Cortex of kidney (tissue), 1 donor: ENCODE measurements at places on chromosomes 2 and 18.

DNA sequence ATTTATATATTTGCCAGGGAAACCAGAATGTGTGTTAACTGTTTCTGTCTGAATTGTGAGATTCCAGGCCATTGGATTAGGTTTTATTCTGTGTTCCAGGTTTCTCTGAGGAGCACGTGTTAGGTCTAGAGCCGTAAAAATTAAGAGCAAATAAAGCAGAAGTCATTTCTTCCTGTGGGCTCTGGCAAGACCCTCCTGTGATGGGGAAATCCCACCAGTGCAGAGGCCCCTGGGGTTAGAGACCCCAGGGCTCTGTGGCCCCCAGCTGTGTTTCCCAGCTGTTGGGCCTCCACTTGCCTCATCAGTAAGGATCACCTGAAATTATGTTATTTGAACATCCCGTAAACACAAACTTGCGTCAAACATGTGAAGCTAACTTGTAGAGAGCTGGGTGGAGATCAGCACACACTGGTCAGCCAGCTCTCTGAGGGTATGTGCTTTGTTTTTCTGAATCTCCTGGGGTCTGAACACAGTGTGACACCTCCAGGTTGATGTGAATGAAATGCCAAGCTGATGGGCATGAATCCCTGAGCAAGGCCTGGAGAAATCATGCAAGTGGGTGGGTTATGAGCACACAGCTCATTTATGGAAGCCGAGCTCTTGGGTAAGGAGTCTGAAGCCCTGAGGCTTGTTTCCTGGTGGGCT, 50.3 kb downstream of the HK2 start:
- no peak for DNase-seq

- DNase-seq: no peak
Observed at GRCh38 chr2:104831742-104832141, 22.2 kb upstream of the POU3F3 start.

DNA sequence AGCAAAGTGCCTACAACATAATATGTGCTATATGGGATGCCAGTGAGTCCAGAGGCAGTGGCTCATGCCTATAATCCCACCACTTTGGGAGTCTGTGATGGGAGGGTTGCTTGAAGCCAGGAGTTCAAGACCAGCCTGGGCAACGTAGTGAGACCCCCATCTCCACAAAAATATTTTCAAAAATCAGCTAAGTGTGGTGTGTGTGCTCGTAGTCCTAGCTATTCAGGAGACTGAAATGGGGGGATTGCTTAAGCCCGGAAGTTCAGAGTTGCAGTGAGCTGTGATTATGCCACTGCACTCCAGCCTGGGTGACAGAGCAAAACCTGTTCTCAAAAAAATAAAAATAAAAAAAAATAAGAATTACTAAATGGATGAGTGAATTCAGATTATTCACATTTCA, 23.4 kb downstream of the OTX1 start:
- no peak for DNase-seq

GRCh38 chr2:240989451-240990265, 8.8 kb upstream of the SNED1 start:
- no peak for DNase-seq

DNA sequence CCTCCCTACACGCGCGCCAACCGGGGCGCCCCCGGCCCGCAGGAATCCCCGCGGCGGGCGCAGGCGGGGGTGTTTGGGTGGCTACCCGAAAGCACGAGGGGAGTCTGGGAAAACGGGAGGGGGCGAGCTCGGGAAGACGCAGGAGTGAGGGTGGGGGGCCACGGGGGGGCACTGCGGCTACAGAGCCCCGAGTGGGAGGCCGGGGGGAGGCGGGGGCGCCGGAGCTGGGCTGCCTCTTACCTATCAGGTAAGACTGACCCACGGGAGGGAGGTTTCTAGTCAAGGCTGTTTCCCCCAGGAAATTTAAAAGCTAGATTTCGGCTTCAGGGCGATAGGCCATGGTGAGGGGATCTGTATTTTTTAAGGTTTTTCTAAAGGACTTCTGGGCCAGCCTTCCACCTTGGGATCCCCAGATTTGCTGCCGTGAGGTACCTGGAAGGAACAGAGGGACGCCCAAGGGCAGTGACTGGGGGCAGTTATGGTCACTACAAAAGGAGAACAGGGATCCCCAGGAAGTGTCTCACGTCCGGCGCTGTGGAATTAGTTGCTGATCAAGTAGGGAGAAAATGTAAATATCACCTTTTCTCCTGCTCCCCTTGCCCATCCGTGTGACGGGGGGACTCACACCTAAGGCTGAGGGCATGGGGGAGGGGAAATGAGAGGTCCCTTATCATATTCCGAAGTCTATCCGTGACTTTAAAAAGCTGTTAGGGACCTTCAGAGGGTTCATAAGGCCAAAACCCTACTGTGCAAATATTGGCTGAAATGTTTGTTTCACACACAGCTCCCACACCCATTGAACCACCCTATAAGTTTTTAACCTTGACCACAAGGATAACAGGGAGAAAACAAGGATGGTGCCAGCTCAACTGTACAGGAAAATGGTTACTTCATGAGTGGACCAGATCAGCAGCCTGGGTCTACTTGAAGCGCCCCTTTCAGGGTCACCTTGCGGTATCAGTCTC, 638 bp upstream of the IRS1 start:
- no peak for DNase-seq
